Hematopoietic multipotent progenitor cell treated with erythropoietin and hydrocortisone succinate and interleukin-3 and kit ligand, for 4 days (in vitro differentiated cells): ENCODE measurements at places on chromosomes 2 and 18.

GRCh38 chr2:170930131-170930990, 1.3 kb downstream of the GORASP2 start:
- peak; percentile 85 for DNase-seq

DNA sequence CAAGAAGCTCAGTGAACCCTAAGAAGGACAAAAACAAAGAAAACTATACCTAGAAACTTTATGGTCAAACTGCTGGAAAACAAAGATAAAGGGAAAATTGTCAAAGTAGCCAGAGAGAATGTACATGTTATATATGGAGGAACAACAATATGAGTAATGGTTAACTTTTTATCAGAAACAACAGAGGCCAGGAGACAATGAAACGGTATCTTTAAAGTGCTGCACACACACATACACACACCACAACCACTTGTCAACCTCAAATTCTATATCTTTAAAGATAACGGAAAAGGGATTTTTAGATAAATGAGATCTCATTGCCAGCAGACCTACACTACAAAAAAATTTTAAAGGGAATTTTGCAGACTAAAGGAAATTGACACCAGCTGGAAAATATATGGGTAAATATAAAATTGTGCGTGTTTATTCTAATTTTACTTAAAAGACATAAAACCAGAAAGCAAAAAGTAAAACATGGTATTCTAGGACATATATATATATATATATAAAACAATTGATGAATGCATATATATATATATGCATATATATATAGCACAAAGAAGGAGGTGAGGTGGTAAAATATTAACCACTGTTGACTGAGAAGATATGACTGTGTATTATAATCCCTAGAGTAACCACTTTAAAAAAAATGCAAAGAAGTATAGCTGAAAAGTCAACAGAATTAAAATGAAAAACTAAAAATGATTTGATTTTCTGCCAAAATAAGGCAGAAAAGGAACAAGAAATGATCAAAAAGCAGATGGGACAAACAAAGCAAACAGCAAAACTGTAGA, 172.0 kb downstream of the SRBD1 start:
- peak; percentile 87 for DNase-seq

GRCh38 chr18:62196079-62196478, 9.0 kb downstream of the RELCH start:
- DNase-seq = no peak

DNA sequence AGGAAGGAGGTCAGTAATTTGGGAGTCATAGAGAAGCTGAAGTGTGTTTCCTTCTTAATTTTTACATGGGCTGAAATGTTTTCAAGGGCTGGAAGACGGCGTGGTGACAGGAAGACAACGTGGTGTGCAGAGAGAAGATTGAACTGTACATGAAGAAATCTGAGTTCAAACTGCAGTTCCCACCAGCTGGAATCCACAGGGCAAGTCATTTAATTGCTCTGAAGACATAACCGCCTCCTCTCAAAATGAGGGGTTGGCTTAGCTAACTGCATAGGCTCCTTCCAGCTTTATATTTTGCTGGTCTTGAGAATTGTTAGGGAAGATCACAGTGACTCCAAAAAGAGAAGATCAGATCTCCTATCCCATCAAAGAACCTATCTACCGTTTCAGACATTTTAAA, 103.9 kb downstream of the SLC8A1 start:
- no peak for DNase-seq

GRCh38 chr2:877747-878146, 72.9 kb upstream of the SNTG2 start:
- DNase-seq = no peak

- no peak for DNase-seq
Observed at GRCh38 chr18:63545000-63545399, 2.8 kb downstream of the SERPINB12 start.

DNA sequence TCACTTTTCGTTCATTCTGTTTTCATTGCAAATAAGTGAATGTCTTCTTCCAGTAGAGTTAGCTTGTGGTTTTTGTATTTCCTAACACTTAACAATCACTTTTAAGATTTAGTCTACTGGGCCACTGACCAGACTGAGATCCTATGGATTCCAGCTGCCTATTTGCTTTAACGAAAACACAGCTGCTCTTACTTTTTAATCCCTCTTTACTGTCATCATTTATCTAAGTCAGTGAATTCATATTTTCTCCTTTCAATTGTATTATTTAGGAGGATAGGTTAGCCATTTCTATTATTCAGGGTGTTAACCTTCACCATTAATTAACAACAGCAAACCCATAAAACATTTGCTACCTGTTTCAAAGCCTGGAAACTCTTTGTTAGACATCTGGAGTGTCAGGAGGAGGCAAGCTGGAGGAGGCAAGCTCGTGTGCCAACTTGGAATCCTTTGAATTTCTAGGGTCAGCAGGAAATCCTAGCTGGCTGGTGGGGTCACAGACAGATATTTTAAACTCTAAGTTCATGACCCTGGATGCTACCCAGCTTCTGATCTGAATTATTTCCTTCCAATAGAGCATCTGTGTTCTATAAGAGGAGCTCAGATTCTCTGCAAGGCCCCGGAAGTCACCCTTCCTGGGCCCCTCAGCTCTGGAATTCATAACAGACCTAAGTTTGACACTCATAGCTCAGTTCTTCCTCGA, 385.3 kb downstream of the RBM43 start:
- DNase-seq = no peak

DNA sequence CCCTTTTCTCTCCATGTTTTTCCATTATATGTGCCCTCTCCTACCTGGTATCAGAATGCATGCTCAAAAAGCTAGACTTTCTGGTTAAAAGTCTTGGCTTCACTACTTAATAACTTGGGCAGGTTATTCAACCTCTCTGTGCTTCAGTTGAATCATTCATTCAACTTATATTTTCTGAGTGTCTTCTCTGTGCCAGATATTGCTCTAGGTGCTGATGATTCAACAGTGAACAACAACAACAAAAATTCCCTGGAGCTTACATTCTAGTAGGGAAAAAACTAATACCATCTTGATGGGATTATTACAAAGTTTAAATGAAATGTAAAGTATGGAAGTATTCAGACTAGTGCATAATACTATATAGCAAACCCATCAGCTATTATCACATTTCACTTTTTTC, 55.2 kb downstream of the SOS1 start:
- no peak for DNase-seq

- DNase-seq = no peak
Observed at GRCh38 chr2:222794585-222795449, 66.0 kb upstream of the ACSL3 start.

- no peak for DNase-seq
Observed at GRCh38 chr18:48668466-48669179, 129.8 kb downstream of the CTIF start.

- no peak for DNase-seq
Observed at GRCh38 chr2:99448556-99448955, 41.3 kb downstream of the REV1 start.

DNA sequence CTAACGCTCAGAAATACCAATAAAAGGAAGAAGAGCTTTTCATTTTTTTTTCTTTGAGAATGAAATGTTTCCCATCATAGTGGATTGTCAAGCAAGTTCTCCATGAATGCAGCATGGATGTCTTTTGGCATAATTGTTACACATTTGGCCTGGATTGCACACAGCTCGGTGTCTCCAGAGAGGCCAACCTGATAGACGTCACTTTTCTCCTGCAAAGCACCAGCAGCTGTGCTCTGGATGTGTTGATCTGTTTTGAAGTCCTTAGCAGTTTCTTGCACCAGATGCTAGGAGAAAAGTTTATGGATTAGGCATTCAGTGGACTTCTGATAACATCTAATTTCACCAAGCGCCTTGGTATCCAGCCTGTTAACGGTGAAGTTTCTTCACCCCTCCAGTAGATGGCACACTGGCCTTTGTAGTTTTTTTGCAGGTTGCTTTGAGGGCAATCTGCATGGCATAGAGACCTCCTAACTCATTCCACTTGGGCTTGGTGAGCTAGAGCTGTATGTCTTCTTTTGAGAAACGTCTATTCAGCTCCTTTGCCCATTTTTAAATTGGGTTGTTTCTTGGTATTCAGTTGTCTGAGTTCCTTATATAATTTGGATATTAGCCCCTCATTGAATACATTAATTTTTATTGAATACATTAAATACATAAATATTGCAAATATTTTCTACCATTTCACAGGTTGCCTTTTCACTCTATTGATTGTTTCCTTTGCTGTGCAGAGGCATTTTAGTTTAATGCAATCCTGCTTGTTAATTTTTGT, 59.7 kb downstream of the PTH2R start:
- peak; percentile 93 for DNase-seq

DNA sequence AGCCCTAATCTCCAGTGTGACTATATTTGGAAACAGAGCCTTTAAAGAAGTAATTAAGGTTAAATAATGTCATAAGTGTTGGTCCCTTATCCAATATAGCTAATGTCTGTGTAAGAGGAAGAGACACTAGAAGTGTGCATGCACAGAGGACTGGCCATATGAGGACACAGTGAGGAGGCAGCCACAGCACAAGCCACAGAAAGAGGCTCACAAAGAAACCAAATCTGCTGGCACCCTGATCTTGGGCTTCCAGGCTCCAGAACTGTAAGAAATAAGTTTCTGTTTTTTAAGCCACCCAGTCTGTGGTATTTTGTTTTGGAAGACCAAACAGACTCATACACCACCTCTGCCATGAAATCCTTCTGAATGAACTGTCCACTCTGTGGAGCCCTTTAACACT, 186.4 kb upstream of the SLC39A10 start:
- no peak for DNase-seq

DNA sequence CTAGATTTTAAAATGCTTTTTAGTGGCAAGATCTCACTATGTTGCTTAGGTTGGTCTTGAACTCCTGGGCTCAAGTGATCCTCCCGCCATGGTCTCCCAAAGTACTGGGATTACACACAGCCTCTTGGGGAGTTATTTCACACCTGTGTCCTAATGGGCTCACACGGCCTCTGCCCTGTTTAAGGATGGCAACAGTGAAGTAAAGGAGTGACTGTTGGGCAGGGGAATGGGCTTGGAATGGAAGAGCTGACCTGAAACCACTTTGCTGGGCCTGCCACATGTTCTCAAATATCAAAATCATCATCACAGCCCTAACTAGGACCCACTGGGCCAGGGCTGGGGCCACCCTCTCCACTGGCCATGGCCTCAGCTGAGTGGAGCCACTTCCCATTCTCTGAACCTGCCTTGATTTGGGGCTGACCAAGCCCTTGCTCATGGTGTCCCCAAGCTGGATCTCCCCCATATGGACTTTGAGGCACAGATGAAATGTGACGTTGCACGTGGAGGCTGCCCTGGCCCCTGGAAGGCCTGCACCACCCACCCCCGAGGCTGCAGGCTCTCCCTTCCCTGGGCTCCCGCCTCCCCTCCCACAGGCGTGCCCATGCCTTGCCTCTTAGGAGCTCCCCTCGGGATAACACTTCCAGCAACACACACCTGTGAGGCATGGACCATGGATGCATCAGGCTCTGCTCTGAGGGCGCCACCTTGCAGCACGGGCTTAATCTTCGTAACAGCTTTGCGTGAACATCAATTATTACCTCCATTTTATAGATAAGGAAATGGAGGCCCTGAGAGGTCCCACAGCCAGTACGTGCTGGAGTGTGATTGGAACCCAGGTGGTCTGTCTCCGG, 71.8 kb upstream of the SMAD7 start:
- DNase-seq = no peak

DNA sequence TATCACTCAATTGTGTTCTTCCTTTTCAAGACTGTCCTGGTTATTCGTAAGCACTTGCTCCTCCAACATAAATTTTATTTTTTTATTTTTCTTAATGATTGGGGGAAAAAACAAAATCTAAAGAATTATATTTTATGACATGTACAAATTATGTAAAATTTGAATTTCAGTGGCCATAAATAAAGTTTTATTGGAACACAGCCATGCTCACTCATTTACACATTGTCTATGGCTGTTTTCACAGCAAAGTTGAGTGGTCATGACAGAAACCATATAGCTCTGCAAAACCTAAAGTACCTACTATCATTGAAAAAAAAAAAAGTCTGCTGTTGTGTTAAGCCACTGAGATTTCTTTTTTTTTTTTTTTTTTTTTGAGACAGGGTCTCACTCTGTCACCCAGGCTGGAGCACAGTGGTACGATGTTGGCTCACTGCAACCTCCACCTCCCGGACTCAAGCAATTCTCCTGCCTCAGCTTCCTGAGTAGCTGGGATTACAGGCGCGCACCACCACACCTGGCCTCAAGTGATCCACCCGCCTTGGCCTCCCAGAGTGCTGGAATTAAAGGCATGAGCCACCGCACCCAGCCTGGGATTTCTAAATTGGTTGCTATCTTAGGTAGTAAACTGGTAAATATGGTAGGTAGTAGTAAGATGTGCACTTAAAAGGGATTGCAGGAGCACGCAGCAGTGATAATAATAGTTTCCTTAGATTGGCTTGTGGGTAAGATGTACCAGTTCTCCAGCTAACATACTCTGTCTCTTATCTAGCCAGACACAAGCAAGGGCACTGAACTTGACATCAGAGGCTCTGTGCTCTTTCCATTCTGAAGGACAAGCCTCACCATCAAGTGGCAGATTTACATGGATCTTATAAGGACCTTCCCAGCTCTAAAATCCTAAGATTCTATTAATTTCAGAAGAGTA, 44.4 kb downstream of the KCNG3 start:
- no peak for DNase-seq

GRCh38 chr18:47728921-47729320, 201.5 kb downstream of the SMAD2 start:
- DNase-seq = no peak

DNA sequence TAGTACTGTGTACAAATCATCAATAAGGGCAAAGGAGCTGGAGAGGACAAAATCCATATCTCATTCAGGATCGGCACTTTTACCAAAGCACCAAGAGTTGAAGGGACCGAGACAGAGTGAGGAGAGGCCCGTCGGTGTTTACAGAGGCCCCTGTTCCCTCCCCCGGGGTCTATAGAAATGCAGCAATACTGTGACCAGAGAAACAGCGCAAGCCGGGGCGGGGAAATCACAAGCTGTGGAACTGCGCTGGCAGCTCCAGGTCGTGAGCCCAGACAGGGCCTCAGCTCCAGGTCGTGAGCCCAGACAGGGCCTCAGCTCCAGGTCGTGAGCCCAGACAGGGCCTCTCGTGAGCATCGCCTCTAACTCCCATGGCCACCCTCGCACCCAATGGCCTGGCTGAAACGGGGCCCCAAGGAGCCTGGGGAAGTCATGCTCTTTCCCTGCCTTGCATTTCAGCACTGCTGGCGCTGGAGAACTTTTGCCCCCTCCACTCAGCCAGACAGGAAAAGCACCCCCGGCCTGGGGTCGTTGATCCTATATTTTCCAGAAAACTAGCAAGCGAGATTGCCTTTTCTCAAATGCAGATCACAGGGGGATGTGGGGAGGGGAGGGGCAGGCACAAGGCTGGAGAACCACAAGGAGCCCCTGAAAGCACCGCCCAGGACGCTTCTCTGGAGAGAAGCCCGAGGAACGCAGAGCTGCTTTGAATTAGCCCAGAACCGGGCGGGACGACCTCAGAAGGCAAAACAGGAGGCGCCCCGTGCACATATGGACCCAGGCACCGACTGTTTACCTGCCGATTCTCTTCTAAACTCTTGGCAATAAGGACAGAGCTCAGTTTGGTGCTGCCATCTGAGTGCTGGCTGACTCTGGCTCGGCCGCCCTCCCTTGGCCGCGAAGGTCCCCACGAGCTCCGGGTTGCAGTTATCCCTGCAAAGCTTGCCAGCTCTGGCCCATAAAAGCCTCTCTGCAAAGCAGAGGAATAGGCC, 223.7 kb downstream of the ACKR3 start:
- no peak for DNase-seq
